ENCODE measurements at places on chromosomes 7 and 10.

DNA sequence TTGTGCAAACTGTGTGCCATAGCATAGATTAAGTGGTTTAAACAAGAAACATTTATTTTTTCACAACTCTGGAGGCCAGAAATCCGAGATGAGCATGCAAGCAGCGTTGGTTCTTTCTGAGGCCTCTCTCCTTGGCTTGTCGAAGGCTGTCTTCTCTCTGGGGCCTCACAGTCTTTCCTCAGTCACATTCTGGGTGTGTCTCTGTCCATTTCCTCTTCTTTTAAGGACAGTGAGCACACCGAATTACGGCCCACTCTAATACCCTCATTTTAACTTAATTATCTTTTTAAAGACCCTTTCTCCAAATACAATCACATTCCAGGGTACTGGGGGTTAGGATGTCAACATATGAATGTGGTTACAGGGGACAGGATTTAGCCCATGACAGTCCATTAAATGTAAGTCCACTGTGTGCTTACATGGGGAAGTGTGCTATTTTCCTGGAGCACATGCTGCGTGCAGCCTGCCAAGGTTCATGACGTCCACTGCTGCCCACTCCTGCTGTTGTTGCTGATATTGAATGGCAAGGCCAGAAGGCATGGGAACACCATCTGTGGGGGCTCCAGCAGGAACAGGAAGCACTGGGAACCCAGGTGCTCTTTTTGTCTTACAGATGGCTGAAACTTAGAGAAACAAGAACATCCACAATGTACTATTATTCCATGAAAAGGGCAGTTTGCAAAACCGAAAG, 365.5 kb downstream of the GALNT17 start:
- DNase-seq: no peak

DNA sequence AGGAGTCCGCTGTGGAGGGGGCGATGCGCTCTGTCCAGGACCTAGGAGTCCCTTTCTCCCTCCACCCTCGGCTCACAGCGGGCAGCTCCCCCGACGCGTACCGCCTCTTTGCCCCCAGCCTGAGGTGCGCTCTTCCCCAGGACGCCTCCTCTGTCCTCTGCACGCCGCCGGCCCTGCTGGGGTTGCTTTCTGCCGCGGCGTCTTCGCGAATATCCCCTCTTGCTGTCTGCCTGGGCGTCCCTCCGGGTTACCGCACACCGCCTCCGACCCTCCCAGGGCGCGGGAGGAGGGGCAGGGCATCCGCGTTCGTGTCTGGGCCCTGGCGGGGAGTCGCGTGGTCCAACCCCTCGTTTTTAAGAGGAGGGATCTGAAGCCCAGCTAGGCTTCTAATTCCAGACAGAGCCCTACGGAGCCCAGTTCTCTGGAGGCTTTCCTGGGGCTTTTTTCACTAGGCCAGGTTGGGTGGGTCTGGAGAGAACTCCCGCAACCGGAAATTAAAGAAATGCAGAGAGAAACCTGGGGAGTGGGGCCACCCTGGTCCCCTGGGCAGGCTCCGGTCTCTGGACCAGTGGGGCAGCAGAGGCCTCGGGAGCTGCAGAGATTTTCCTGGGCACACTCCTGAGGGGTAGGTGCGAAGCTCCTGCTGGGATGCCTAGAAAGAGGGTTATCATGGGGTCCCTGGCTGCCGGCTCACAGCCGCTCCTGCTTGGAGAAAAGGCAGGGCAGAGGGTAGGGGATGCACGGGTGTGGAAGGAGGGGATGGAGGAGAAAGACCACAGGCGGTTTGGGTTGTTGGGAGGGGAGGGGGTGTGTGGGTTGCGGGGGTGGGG, 166.9 kb downstream of the UBE2H start:
- no peak for DNase-seq

DNA sequence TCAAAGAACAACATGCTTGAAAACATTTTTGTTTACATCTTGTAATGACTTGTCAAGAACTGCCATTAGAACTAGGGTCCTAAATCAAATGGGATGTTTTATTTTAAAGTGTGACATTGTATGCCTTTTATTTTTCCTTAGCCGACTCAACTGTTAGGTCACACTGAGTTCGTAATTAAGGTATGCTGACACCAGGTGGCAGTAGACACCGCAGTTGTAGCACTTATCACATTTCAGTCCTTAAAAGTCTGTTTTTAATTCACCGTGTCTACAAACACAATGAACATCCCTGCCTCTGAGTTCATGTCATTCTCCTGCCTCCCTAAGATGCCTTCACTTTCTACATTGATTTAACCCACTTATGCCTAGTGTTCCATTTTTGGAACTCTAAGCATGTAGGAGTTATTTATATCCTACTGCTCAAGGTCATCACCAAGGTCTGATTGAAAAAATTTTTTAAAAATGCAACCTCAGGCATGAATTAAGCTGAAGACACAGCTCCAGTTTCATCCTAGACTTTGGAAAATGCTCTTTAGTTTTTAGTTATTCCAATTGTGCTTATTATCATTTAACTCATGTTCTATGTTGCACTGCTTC, 186.1 kb downstream of the BMPER start:
- DNase-seq: peak; percentile 87

DNA sequence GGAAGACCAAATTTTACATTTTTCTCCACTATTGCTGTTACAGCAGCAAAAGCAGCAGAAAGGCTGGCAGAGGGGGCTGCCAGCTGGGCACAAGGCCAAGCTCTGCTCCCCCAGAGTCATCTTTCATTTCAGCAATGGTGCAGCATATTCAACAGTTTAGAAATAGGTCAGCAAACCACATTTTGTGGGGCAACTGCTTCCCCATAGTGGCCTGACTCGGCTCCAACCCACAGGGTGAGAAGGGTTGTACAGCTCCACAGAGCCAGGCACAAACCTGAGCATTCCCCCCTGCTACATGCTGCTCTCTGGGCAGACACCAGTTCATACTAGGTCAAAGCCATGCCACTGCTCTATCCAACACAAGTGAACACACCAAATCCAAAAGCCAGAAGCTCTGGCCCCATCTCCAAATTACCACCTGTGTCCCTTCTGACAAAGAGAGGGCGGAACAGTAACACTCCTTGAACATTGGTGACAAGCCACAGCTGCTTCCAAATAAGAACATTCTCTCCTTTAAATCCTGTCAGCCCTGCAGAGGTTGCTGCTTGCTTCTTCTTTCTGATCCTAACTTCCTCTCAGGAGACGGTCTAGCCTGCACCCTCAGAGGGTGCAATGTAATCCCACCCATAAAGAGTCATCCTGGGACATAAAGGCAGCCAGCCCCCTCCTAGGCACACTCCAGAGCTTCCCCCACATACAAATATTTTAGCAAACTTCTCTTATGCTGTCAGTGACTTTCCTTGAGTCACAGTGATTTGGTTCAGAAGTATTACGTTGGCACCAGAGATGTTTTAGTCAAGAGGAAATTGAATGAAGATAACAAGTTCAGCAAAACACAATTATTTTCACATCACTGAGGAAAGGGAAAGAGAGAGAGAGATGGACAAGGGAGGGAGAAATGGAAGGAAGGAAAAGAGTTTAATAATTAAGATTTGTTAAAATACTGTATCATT, 39.0 kb upstream of the SLIT1 start:
- no peak for DNase-seq

DNA sequence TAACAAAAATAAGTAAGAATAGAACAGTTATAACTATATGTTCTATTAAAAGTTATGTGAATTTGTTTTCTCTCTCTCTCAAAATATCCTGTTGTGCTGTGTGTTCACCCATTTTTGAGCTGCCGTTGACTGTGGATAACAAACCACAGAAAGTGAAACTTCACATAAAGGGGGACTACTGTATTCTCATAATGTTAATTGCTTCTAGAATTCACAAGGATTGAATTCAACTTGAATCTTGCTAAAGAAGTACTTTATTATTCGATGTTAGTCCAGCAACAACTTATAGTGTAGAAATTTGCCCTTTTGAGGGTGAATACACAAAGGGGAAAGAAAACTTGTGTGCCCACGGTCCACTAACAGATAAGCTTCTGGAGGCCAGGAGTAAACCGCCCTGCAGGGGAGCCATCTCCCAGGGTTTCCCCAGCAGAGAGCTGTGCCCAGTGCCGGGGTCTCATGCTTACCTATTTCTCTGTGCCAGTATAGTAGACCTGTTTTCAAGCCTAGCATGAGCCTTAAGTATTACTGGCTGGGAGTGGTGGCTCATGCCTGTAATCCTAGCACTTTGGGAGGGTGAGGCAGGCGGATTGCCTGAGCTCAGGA, 87.1 kb downstream of the KAT6B start:
- DNase-seq: no peak

DNA sequence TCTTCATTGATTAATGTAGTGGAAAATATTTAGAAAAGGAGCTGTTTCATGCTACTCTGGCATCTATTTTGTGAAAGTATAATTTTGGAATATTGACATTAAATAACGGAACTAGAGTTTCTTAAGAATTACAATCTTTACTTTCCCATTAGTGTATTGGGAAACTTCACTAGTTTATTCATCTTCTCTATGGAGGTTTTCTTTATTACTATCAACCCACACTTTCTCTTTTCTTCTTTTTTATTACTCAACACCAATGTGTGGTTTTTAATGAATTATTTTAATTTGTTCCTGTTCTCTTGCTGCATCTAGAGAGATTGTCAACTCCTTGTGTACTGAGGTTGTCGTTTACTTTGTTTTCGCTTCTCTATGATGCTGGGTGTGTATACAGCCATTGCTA, 20.4 kb upstream of the ITGB8 start:
- no peak for DNase-seq

DNA sequence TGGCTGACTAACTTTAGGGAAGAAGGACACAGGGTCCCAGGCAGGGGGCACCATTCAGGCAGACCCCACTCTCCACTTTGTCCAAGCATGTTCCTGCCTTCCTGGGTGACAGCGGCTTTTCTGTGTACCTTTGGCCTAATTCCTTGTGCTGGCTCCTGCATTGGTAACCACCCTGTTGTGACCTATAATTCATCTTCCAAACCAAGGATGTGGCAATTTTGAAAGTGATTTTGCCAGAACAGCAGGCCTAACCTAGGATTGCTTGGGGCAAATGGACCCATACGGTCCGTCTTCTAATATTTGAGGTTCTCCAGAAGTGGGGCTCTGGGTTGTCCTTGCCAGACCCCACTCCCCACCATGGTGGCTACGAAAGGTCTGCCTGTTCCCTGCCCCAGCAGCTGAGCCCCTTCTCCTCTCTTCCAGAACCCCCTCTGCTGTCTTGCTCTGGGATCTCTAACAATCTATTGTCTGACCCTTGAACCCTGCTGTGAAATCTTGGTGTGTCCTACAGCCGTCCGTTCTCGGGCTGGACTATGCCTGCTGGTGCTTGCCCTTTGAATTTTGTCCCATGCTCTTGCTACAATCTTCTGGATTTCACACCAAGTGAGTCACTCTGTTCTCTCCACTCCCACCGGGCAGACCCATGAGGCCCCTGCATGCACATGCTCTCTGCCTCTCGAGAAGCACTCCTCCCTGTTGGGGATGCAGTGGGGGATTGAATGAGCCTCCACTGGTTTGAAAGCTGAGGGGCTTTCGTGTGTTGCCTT, 316.0 kb downstream of the CXCL12 start:
- no peak for DNase-seq

- no peak for DNase-seq
These were observed 1268.3 kb downstream of the XPNPEP1 start for GRCh38 chr10:108655057-108655456.

DNA sequence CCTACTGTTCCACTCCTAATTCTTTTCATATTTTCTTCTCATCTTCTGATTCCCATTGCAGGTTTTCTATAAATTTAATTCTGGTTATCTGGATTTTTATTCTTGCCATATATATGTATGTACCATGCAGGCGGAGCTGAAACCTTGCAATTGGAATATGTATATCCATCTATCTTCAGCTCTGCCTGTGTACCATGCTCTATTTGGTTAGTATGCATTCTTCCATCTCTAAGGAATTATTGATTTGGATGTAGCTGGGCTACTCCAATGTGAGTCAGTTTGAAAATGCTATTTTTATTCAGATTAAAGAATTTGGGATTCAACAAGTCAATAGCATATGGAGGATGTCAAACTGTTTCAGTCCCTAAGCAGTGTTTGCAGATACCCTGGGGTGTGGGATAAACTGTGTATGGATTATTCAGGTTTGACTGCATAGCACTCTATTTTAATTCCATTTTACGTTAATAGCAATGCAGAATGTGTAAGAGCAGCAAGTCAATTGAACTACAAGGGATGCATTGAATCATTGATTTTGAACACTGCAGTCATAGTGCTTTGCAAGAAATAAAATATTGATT, 528.1 kb upstream of the FZD8 start:
- no peak for DNase-seq

DNA sequence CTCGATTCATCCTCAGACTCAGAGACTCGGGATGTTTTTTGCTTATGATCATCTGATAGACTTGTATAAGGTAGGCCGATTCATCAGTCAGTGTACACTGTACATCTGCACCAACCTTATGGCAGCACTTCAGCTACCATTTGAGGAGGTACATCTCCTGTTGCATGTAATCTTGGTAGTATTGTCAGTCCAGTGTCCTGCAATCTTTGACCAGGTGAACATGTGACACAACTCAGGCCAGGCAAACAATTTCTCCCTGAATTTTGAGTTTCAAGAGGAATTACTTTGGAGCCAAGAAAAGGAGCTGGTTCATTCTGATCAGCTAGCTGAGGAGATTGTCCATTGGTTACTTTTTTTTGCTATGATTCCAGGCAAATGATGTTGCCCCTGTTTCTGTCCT, 19.7 kb upstream of the WASL start:
- no peak for DNase-seq

DNA sequence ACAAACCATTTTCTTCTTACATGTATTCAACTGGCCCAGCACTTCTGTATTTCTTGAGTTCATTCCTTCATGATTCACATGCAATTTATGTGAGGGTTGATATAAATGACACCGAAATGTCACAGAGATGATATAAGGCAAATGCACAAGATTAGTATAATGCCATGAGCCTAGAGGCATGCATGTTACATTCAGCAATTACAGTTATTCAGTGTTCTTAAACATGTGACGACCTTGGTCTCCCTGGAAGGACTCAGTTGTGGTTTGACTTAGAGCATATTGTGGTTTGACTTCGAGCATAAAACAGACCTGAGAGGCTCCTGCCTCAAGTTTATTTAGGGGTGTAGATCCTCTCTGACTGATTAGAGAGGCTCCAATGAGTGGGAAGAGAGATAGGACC, 752.1 kb upstream of the POM121L12 start:
- no peak for DNase-seq

GRCh38 chr7:99381664-99382075, 7.1 kb downstream of the ARPC1B start:
- DNase-seq: no peak

DNA sequence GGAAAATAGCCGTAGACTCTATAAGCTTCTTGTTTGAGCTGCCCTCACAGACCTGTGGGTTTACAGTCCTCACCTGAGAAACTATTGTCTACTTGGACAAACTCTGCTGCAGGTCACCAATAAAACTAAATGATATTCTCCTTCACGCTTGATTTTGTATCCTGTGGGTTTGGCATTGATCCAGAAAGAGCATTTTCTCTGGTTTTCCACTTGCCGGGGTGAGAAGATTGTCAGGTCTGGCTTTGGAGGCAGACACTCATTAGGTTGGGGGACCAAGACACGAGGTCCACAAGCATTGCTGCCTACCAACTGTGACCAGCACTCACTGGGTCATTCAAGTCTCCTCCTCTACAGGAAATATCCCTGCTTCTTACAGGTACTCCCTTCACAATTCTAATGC, 68.5 kb downstream of the CDC14C start:
- DNase-seq: no peak

- no peak for DNase-seq
These were observed 121.1 kb downstream of the CXCL12 start for GRCh38 chr10:44263771-44264170.
